ENCODE measurements at places on chromosomes 3 and 15.

DNA sequence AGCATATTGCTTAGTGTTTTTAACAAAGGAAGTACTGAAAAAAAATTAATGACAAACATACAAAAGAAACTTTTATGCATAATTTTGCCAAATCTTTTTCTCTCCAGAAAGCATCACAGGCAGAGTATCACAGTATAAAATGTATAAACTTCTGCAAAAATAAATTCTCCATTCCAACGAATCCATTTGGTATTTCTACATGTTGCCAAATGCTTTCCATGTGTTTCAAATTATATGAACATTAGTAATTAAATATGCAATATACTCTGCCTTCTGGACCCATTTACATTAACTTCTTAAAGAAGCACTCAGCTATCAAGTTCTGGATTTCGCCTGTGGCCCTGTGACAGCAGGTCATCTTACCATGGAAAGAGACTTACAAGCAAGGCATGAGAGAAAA lies 189.1 kb upstream of the ALCAM start:
- DNase-seq = no peak

DNA sequence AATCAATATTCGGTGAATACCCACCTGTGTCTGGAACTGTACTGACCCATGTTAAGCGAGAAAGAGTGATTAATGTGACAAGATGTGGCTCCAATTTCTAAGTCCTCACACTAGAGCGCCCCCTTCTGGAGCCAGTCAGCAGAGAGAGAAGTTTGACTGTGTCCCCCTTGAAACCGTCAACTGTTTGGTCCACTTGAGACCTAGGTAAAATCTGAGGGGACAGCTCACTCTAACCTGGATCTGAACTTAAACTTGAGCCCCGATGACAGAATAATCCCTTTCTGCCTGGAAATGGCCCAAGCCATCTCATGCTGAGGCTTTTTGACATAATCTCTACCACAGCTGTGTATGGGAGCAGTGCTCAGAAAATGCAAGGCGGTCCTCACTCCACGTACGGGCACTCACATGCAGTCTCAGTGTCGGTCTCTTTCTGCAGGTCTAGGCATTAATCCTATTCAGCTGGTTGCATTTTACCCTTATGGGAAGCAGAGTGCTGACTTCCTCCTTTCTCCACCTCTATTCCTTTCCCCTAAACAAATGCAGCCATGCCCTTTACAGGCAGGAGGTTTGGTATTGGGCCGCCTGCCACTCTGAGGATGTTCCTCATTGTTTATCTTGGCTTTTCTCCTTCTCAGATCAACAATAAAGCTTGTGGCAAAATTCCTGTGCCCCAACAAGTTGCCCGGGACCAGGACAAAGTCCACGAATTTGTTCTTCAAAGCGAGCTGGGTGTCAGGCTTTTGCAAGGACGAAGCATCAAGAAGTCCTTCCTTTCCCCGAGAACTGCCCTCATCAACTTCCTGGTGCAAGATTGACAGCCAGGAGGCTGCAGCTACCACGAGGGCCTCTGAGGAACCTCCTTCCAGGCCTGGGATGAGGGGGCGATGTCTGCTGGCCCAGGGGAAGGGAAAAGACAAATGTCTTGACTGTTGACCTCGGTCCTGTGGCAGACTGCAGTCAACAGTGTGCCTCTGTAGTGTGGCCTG lies 47.5 kb upstream of the LIMD1 start:
- no peak for DNase-seq

DNA sequence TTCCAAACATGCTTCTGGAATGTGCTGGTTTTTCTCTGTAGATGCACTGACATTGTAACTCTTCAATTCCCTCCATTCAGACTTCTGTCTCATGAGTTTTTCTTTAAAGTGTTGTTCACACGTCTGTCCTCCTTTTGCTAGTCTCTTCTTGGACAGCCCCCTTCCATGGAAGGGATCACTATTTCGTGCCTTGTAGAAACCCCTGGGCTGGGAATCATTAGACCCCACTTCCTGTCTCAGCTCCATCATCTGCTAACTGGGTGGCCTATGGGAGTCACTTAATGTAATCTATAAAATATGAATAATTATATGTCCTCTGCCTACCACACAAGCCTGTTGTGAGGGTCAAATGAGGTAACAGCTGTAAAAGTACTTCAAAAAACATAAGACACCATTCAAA lies 110.6 kb downstream of the THSD4 start:
- DNase-seq = no peak

GRCh38 chr15:85839643-85840042 lies 44.9 kb upstream of the KLHL25 start:
- no peak for DNase-seq

- no peak for DNase-seq
These were observed 17.1 kb upstream of the SKIC8 start for GRCh38 chr15:78316283-78317083.

GRCh38 chr15:41022487-41023090 lies 69.3 kb downstream of the CHAC1 start:
- DNase-seq = peak; percentile 71

GRCh38 chr15:74552773-74553441 lies 11.9 kb downstream of the ARID3B start:
- DNase-seq = no peak

DNA sequence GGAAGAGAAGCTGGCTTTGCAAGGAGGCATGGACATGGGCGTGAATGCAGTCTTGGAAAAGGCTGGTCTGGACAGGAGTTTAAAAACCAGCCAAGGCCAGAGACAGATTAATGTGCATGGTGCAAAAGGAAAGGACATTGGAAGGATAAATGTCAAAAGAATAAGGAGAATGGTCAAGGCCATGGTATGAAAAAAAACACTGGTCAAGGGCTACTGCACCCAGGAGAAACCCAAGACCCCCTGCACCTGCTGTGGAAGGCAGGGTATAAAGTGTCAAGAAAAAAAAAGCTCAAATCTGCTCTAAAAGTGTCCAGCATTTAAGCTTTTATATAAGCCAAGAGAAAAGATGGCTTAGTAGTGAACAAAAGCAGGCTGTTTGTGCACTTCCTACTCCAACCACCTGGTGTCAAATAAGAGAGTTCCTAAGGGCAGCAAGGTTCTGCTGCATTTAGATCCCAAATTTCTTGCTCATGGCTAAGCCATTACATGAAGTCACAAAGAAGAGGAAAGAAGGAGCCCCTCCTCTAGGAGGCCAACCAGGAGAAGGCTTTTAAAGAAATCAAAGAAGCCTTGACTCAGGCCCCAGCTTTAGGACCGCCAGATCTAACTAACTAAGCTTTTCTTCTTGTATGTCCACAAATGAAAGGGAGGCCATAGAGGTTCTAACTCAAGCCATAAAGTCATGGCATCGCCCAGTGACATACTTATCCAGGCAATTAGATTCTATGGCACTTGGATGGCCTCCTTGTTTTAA lies 16.9 kb downstream of the CCR4 start:
- no peak for DNase-seq

- DNase-seq = no peak
These were observed 103.7 kb downstream of the EFL1 start for GRCh38 chr15:82158811-82159210.
